RPMI7951 (cell line): ENCODE measurements at places on chromosomes 7 and 10.

DNA sequence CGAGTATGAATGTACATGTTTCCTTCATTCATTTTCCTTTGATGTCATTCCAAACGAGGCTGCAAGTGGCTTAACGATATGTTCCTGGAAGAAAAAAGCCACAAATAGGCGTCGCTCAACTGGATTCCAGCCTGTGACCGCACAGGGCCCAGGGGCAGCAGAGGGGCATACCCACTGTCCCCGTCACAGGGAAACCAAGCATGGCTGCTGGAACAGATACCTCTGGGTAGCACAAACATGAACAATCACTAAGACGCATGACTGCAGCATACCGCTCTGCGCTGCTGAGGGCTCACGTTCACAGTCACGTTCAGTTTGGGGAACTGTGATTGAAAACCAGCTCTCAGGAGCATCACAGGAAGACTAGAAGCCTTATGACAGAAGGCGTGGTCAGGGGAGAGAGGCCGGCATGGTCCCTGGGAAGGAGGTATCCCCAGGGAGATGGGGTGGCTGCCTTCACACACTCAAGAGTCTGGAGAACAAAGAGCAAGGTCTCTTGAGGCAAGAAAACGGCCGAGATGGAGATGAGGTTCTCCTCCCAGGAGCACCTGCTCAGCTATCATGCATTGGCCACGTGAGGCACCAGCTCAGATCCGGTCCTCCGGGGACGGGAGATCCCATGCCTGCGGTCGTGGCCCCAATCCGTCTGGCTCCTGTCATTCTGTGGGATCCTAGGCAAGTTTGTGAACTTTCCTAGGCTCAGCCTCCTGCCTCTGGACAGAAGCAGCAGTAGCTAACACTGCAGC is 213.6 kb downstream of the DIP2C start:
- DNase-seq, result no peak

GRCh38 chr10:49611816-49612512 is 1.9 kb downstream of the SLC18A3 start:
- DNase-seq, result no peak

DNA sequence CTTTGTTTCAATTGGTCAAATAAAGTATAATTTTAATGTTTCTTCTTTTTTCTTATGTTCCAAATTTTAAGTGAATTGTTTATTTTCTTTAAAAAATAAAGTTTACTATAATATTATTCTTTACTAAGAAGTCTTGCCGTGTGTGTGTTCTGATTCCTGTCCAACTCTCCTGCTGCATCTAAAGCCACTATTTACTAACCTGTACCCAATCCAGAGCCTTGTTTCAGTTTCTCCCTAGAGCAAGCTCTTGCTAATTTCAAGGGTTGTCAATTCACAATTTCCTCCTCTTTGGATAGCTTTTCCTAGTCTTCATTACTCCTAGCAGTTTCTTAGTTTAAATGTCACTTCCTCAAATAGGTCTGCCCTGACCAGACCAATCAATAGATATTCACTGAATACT is 314.9 kb upstream of the SEMA3A start:
- DNase-seq, result no peak

- DNase-seq, result no peak
Measured at GRCh38 chr10:129707406-129708388, 240.7 kb downstream of the MGMT start.

GRCh38 chr10:103622286-103622685 is 128.8 kb downstream of the NEURL1 start:
- no peak for DNase-seq

DNA sequence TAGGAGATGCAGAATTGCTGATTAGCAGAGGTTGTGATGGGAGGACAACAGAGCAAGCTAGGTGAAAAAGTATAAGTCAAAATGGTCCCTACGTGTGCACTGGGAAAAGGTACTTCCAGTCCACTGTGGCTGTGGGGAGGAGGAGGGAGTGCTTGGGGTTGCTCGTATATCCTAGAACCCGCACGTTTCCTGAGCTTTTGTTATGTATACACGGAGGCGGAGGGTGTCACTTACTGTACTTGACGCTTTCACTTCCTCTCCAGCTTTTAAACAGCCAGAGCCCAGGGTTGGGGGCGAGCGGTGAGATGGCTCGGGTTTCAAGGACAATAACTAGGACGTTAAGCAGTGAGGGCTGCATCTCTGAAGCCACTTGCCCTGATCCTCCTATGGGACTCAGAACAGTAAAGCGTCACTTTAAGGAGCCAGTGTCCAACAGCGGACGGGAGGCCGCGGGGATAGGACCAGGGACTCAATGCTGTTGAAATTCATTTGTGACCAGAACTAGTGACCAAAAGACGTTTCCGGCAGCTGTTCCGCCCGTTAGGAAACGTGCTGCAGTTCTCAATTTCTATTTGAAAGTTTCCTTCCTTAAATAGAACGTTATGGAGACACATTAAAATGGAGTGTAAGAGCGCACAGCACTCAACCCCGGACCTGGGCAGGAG is 985 bp upstream of the ETV1 start:
- peak; percentile 90 for DNase-seq

DNA sequence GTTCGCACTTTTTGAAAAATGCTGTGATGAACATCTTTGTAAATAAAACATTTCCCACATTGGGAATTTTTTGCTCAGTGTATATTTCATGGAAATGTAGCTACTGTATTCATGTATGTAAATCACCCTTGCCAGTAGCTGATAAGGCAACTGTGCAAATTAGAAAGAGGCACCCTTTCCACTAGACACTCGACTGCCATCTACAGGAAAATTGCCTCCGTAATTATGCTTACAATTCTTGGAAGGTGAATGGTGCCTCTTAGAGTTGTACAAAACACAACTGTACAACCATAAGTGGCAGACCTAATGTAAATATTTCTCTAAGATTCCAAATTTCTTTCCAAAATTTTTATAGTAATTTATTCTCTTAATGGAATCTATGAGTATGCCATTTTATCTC is 491.7 kb downstream of the CCSER2 start:
- DNase-seq, result no peak

- DNase-seq, result no peak
Measured at GRCh38 chr10:99442394-99442793, 12.0 kb upstream of the GOT1 start.

GRCh38 chr10:58952747-58953466 is 223.5 kb upstream of the PHYHIPL start:
- peak; percentile 43 for DNase-seq
